ENCODE measurements at places on chromosomes 5 and 9.

DNA sequence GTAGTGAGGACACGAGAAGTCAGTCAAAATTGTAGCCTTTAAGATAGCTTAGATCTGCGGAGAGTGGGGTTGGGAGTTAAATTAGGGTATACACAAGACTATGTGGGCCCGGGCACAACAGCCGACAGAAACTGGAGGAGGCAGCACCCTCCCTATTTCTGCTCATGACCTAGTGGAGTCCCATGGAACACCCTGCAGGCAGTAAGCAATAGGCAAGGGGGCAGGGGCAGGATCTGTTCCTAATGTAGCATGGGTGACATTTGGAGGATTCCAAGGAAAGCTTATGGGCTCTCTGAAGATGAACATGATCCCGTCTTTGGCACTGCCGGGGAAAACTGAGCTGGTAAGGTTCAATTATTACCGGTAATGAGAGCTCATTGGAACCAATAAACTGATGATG lies 67.0 kb downstream of the FEM1C start:
- DNase-seq: no peak

- no peak for DNase-seq
Measured at GRCh38 chr9:109918339-109919163, 138.6 kb downstream of the PALM2AKAP2 start.

- DNase-seq: no peak
Measured at GRCh38 chr5:149801307-149801990, 71.3 kb downstream of the PPARGC1B start.

- no peak for DNase-seq
Measured at GRCh38 chr9:34648673-34649072, 2.2 kb downstream of the GALT start.

GRCh38 chr5:172444110-172444510 lies 10.2 kb downstream of the SH3PXD2B start:
- DNase-seq: no peak

- no peak for DNase-seq
Measured at GRCh38 chr5:20619591-20619990, 631.6 kb upstream of the CDH18 start.

GRCh38 chr5:93304456-93305250 lies 276.4 kb downstream of the NR2F1-AS1 start:
- DNase-seq: no peak

GRCh38 chr5:79456890-79457583 lies 56.9 kb downstream of the HOMER1 start:
- no peak for DNase-seq

GRCh38 chr9:81574405-81574804 lies 114.9 kb downstream of the TLE1 start:
- no peak for DNase-seq

- no peak for DNase-seq
Measured at GRCh38 chr5:101904736-101905135, 391.3 kb downstream of the SLCO4C1 start.

DNA sequence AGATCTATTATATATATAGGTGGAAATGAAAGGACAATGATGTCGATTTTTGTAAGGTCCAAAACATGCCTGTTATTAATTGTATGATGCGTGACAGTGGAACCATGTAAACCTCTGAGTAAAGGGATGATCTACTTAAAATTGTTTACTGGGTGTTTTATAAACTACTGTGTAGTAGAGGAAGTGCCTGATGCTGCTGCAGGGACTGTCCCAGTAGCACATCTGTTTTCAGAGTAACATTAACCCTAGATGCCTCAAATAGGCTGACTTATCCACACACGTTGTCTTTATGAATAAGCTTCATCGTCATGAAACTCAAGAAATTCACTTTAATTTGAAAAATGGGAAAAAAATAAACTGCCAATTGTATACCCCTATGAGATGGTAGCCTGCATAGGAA lies 1.7 kb downstream of the CAMK4 start:
- peak; percentile 47 for DNase-seq

DNA sequence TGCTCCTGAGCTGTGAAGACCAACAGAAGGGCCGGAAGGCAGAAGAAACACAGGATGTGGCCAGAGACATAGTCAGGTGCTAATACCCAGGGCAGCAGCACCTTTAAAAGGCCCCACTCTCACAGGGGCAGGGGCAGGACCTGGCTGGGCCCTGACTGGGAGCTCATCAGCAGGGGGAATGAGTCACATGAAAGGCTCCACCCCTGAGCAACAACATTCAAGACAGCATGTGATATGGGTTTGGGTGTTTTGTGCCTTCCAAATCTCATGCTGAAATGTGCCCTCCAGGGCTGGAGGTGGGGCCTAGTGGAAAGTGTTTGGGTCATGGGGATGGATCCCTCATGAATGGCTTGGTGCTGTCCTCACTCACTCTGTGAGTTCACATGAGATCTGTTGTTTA lies 181.7 kb downstream of the ERCC6L2 start:
- no peak for DNase-seq

GRCh38 chr9:15357050-15357653 lies 50.1 kb upstream of the TTC39B start:
- no peak for DNase-seq

- DNase-seq: no peak
Measured at GRCh38 chr5:161235569-161235968, 311.0 kb downstream of the GABRB2 start.

DNA sequence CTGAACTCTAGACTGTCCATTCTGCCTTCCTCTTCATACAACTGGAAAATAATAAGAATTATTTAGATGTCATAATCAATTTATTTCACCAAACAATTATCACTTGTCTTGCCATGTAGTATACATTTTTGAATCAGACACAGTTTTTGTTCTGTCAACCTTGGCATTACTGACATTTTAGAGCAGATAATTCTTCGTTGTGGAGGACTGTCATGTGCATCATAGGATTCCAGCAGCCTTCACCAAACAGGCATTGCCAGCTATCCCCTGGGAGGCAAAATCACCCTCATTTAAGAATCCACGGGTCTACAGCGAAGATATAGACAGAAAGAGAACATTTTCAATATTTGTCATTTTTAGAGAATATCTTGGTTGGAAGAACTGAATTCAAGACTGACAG lies 293.9 kb downstream of the KDM4C start:
- DNase-seq: no peak

DNA sequence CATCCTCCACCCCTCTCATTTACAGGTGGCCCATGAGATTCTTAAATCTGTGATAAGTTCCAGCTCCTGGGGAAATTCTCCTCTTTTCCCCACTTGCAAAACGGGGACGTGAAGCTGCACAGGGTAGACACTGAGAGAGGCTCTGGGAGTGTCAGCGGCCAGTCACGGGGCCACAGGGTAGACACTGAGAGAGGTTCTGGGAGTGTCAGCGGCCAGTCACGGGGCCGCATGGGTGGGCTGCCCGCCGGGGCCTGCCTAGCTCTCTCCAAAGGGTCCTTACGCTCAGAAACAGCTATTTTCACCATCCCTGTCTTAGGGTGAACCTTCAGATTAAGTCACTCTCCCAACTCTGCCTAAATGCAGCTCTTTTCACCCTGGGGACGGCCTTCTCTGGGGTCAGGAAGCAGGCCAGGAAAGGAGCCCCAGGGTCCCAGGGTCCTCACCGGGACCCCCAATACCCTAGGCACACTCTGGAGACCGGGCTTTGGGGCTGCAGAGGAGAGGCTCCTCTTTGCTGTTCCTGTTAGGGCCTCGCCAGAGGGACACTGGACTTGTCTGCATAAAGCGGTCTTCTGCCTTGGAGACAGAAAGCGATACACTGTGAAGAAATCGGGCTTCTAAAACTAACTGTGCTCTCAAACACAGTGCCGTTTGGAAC lies 1.5 kb downstream of the FAM78A start:
- DNase-seq: peak; percentile 64

GRCh38 chr5:133287500-133287899 lies 235.7 kb downstream of the HSPA4 start:
- peak; percentile 57 for DNase-seq
